ENCODE measurements at places on chromosomes 4 and X.

- DNase-seq = no peak
Observed at GRCh38 chr4:38119668-38120385, 159.6 kb downstream of the PTTG2 start.

DNA sequence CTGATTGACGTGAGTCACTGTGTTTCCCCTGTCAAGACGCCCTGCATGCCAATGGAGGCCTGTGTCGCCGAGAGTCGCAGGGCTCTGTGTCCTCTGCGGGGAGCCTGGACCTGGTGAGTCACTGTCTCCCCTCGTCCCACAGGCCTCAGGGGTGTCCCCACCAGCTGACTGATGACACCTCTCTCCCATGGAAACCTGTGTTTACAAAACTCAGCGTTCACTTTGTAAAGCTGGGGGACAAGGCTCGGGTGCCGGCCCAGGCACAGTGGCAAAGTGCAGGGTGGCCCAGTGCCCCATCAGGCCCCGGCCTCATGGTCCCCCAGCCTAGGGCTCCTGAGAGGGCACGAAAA lies 21.2 kb upstream of the HGFAC start:
- DNase-seq = no peak

DNA sequence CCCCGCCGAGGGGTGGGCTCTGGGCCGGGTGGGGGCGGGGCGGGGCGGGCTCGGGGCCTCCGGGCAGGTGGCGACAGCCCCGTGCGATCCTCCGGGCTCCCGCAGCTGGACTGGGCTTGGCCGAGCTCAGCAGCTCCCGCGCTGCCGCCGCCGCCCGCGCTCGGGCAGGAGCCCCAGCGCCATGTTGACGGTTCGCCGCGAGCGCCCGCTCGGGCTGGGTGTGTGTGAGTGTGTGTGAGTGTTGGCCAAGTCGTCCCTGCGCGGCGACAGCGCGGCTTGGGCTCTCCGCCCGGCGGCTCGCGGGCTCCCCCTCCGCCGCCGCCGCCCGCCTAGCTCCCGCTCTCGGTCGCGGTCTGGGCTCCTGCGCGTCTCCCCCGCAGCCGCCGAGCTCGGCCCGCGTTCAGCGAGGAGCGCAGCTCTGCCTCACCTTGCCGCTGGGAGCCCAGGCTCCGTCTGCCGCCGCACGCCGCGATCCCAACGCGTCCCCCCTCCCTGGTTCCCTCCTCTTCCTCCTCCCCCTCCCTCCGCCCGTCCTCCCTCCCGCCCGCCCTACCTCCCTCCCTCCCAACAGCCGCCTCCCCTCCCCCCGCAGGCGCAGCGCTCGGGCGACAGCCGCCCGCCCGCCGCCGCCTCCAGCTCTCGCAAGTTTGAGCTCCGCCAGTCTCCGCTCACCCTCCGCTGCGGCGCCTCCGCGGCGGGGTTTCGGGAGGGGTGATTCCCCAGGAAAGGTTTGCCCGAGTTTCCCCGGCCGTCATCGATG lies at the start of gene BCOR:
Gene BCOR, minus strand, starts transcription at position 455 of the 760 bp plus-strand sequence. CDS start 20,029 bp downstream, outside the sequence.
- no peak for DNase-seq

GRCh38 chrX:38379088-38379487 lies 26.7 kb downstream of the OTC start:
- DNase-seq = no peak

DNA sequence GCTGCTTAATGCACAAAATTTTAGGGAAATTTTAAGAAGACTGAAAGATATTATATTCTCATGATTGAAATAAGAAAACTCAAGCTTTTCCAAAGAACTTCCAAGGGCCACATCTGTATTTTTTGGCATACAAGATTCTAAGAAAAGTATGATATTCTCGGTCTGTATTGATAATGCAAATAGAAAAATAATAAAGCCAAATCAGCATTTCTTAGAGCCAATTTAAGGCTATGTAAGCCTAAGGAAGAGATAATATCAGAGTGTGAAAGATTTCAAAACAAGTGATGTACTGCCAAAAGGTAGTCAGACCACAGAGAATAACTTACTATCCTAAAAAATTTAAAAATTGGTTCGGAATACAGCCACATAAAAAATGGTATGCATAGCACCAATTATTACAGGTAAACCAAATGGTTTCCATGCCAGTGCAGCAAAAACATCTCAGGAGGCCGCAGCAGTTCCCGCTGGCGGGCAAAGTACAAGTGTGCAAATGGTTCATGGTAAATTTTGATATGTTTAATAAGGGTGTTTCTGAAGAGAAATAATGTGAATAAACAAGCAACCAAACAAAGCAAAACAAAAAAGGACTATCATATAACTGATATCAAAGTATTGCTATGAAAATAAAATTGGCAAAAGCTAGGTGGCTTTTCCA lies 35.2 kb upstream of the NAP1L5 start:
- no peak for DNase-seq

GRCh38 chrX:12973561-12974304 lies 1.2 kb upstream of the TMSB4X start:
- DNase-seq = no peak

- no peak for DNase-seq
Observed at GRCh38 chrX:46796574-46797191, 37.8 kb upstream of the SLC9A7 start.

DNA sequence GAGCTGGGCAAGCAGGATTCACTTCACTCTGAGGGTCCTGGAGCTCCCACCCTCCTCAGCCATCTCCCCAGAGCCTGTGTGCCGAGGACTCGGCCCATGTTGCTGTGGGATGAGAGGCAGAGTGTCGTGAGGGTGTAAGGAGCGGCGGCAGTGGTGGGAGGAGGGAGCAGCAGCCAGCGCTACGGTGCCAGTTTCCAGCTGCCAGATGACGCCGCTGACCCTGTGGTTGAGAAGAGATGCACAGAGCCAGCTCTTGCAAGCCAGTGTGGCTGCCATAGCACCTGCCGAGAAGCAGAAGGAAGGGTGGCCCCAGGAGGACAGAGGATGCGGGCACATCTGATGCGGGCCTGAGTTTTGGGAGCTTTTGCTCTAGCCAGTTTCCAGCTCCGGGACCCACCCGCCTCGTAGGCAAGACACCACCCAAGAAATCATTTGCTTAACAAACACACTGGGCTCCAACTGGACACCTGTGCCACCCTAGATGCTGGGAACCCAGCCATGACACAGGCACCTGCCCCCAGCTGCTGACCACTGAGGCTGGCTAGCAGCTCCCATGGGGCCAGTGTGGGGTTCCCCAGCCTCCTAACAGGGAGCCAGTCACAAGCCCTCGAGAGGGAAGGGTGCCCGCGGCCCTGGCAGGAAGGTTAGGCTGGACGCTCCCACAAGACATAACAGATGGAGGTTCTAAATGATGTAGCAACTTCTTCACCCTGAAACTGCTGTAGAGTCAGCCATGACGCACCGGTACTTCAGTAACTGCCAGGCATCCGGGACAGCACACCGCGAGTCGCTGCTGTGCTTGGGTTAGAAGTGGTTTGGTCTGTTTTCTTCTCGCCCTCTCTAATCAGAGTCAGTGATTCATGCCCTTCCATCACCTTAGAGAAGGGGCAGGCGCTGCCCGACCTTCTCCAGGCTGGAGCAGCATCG lies 8.9 kb downstream of the MSANTD1 start:
- no peak for DNase-seq

- no peak for DNase-seq
Observed at GRCh38 chrX:48703228-48703627, 6.7 kb downstream of the SUV39H1 start.

GRCh38 chrX:45850775-45851433 lies 650.2 kb upstream of the DIPK2B start:
- no peak for DNase-seq

- DNase-seq = no peak
Observed at GRCh38 chr4:99968330-99968729, 18.3 kb upstream of the H2AZ1 start.

DNA sequence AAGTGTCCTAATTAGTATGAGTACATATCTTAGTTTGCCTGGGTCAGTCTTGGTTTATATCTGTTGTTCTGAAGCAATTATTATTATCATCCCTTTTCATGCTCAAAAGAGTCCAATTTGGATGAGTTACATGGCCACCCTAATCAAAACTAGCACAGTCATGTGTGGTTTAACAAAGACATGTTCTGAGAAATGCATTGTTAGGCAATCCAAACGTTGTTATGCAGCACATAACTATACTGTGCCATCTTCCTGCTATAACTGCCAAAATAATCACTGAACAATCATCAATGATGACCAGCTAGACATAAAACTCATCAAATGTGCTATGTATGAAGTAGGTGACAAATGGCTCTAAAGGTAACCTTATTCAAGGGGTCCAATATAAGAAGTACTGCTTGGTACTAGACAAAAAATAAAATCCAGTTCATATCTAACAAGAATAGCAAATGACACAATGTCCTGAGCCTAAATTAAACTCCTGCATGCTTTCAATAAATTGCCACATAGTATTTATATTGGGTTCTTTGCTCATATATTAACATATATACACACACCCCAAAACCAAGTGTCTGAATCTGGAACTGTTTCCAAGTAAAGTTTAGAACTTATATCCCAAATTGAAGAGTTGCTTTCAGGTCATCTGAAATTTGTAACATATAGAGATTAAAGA lies 41.9 kb downstream of the CNOT6L start:
- DNase-seq = no peak

- no peak for DNase-seq
Observed at GRCh38 chr4:28926156-28926555, 1794.0 kb upstream of the PCDH7 start.

- no peak for DNase-seq
Observed at GRCh38 chr4:14539246-14539645, 463.0 kb upstream of the CPEB2 start.

DNA sequence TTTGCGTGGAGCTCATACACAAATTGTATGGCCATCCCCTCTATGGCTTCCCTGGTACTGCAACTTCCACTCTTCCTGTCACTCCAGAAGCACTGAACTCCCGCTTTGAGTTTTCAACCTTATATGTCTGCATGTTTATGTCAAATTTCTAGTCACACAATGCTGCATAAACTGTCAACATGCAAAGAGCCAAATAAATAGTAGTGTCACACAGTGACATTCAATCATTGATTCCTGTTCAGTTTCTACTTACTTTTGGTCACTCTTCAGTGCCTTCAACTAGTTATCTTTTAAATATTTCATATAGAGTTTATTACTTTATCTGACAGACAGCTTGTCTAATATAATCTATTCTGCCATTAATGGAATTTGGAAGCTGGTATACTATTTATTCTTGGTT lies 149.3 kb downstream of the SPANXN1 start:
- no peak for DNase-seq

DNA sequence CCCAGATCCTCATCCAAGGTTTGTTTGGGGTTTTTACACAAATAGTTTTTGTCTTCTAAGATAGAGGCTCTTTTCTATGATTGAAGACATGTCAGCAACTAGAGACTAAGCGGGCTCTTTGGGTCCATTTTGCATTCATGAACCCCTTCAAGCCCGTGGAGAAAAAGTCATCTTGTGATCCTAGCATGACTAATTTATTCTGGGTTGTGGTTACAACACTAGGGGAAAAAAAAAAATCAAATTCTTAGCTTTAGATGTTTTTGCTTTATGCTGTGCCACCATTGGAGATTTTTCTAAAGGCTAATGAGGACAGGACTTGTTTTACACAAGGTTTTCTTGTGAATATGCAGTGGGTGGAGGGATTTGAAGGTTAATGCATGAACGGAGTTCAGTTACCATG lies 440.0 kb downstream of the PCDH7 start:
- DNase-seq = no peak

DNA sequence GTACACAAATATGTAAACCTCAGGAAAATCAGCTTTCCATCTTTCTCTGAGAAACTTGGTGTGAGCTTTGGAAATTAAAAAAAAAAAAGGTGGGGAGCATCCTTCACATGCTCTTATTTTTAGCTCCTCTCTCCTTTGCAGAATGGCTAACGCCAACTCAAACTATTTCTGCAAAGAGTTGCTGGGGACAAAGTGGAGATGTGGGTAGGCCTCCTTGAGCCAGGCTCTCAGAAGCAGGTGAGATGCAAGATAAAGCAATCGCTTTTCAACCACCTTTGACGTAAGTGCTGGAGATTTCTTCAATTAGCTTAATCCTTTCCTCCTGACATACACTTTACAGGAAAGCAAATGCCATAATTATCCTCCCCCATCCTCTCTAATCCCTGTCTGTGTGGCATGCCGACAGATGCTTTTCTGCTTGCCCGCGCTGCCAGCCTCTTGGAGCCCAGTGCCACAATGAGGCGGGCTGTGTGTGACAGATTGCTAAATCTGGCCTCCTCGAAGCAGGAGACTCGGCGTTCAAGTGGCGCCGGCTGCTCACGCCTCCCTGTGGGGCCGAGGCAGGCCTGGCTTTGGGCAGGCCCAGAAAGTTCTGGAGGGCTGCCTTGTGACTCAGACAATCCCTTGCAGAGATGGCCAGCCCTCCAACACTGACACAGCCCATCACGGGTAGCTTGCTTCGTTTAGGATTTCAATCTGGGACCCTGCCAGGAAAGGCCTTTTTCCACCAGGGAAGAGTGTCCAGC lies 64.9 kb upstream of the SOD3 start:
- DNase-seq = no peak

- DNase-seq = no peak
Observed at GRCh38 chrX:134780908-134781307, 122.6 kb upstream of the PLAC1 start.

GRCh38 chr4:915041-915474 lies 17.1 kb downstream of the GAK start:
- DNase-seq = no peak

GRCh38 chr4:76723924-76724323 lies 174.0 kb downstream of the SOWAHB start:
- DNase-seq = no peak

DNA sequence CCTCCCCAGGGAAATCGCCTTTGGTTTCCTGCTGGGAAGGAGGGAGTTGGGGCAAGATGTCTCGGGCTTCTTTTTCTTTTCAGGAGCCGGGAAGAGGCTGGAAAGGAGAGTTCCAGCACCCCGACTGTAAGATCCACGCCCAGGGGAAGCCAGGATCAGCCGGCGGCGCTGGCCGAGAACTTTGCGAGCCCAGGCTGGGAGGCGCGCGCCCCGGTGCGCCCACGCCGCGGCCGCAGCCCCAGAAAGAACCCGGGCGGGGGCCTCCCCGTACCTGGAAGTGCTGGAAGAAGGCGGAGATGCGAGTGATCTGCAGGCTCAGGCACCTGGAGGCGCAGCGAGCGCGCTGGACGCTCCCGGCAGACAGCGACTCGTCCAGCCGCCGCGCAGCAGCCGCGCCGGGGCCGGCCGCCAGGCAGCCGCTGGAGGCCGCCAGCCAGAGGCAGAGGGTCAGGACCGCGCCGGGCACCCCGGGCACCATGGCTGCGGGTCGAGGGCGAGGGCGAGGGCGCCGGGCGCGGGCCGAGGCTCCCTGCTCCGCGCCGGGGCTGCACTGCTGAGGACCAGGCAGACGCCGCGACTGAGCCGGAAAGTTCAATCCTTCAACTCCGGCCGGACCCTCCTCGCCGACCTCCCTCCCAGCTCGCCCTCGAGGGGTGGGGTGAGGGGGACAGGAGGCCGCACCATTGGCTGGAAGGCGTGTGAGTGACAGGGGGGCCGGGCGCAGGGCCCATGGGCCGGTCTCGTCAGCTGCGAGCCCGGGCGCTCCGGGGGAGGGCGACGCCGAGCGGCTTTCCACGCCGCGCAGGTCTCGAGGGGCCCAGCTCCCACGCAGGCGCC lies at the start of gene ANOS1:
Gene ANOS1, minus strand, starts transcription at position 579 of the 837 bp plus-strand sequence. Its CDS starts 101 bp downstream, at position 478.
- no peak for DNase-seq

DNA sequence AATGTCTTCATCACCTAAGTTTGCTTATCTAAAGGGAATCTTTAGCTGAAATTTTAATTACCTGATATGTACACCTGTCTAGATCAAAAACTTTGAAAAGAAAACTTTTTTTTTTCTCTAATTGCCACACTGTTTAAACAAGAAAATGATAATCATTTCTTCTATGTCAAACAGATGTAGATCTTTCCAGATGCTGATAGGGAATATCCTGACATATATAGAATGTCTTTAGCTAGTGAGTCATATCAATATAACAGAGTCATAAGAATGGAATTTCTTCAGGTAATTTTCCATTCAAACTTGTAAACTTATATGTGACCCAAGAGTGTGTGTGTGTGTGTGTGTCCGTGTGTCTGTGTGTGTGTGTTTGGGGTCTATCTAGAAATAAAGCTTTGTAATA lies 271.9 kb downstream of the GPM6A start:
- DNase-seq = no peak
